GM23248 (cell line): ENCODE measurements at places on chromosomes 16 and 17. TPM values are rescaled to one million over a fixed set of nuclear protein-coding genes. Genes with fewer than 3 reads are reported as not detected.
A peak's percentile ranks its signal among the peaks of the same experiment; 100 is the strongest.

CCDC92B gene
- not detected in 2 replicates for total RNA-seq

MYO1D gene
- 99.5 and 103 TPM in 2 replicates for total RNA-seq

BTBD17 gene
- total RNA-seq: not detected in 2 replicates

DNA sequence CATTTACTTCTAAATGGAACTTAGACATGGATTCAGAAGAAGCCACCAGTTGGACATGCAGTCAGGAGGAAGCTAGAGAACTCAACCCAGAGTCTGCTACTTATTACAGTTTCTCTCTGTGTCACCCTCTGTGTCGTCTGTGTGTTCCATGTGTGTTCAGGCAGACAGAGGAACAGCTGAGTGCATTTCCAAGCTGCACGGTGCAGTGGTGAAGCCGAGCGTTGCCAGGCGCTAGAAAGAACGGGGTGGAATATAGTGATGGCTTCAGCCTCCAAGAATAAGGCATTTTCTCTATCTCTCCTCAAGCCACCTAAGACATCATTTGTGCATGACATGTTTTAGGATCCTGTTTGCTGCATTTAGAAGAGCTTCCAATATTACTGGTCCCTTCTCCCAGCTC is 101.1 kb upstream of the CCL2 start:
- no peaks in the 10 kb centered on the region for H3K36me3 ChIP-seq
- no peak overlapping the region for H3K4me3 ChIP-seq
- H3K27me3 ChIP-seq: peaks cover 48% of the 10 kb centered on the region

IL21R gene
- 0.76 and 1.5 TPM in 2 replicates for total RNA-seq

KIFC3 gene
- total RNA-seq: 50.0 and 65.3 TPM in 2 replicates

FBXL16 gene
- total RNA-seq: 0.54 TPM in 1 of 2 replicates, not detected in the other

OR4D1 gene
- not detected in 2 replicates for total RNA-seq

GPR142 gene
- total RNA-seq: not detected in 2 replicates

- no peaks in the 10 kb centered on the region for H3K27me3 ChIP-seq
- 0 out of 2 replicates have a peak, but pooled peaks cover 6% of the 10 kb centered on the region for H3K4me1 ChIP-seq
- no peak for DNase-seq
Measured at GRCh38 chr16:83803811-83804210, 4.0 kb upstream of the HSBP1 start.

- no peaks in the 10 kb centered on the region for H3K36me3 ChIP-seq
- H3K27ac ChIP-seq: no peak overlapping the region
- H3K27me3 ChIP-seq: peaks cover 22% of the 10 kb centered on the region
- DNase-seq: peak; percentile 58
Measured at GRCh38 chr17:46841561-46842379, 9.6 kb upstream of the WNT9B start.

GRCh38 chr16:25031132-25031440 is 15.9 kb upstream of the ARHGAP17 start:
- H3K27ac ChIP-seq: no peak overlapping the region
- H3K4me1 ChIP-seq: peaks cover 7% of the 10 kb centered on the region; the same call in 1 of the 2 replicates

DNA sequence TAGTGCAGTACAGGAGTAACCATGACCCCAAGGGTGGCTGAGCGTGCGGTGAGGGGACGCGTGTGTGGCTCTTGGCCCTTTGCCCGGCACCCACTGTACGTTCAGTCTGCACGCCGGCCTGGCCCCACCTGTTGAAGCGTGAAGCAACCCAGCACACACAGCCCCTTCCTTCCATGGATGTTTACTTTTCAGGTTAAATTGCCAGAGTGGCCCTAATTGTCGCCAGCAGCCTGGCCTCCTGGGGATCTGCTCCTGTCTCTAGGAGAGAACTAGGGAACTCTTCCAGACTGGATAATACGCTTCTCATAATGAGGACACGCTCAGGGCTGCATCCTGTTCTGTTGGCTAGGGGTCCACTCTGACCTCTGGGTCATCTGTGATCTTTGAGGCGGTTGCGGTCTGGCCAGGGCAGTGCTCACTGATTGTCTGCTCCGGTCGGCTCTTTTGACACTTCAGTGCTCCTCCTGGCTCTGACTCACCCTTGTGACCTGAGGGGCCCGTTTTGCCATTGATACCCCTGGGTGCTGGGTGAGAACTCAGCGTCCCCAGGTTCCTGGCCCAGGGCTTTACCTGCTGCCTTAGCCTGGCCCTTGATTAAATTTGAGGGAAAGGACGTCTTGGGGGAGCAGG is 27.7 kb downstream of the TPSG1 start:
- no peak for DNase-seq
- no peaks in the 10 kb centered on the region for H3K4me1 ChIP-seq
- no peaks in the 10 kb centered on the region for H3K27me3 ChIP-seq
- no peak overlapping the region for H3K27ac ChIP-seq
- no peak overlapping the region for H3K4me3 ChIP-seq

GRCh38 chr16:5951486-5951885 is 853.9 kb upstream of the EEF2KMT start:
- no peaks in the 10 kb centered on the region for H3K4me1 ChIP-seq
- DNase-seq: no peak
- H3K27me3 ChIP-seq: no peaks in the 10 kb centered on the region
- no peak overlapping the region for H3K4me3 ChIP-seq
- H3K27ac ChIP-seq: no peak overlapping the region

GRCh38 chr16:67661886-67662652 is 1.3 kb downstream of the PARD6A start:
- H3K36me3 ChIP-seq: no peaks in the 10 kb centered on the region
- no peak overlapping the region for H3K4me3 ChIP-seq
- no peak for DNase-seq
- peaks cover 3% of the 10 kb centered on the region; the same call in 1 of the 2 replicates for H3K4me1 ChIP-seq
- no peaks in the 10 kb centered on the region for H3K27me3 ChIP-seq
